ENCODE measurements at places on chromosomes 7 and 10. TPM values are rescaled to one million over a fixed set of nuclear protein-coding genes. Genes with fewer than 3 reads are reported as not detected.

- no peak for DNase-seq
Observed at GRCh38 chr10:78314651-78315050, 281.0 kb downstream of the RPS24 start.

- no peak for DNase-seq
Observed at GRCh38 chr7:16004702-16005101, 318.2 kb upstream of the MEOX2 start.

DNA sequence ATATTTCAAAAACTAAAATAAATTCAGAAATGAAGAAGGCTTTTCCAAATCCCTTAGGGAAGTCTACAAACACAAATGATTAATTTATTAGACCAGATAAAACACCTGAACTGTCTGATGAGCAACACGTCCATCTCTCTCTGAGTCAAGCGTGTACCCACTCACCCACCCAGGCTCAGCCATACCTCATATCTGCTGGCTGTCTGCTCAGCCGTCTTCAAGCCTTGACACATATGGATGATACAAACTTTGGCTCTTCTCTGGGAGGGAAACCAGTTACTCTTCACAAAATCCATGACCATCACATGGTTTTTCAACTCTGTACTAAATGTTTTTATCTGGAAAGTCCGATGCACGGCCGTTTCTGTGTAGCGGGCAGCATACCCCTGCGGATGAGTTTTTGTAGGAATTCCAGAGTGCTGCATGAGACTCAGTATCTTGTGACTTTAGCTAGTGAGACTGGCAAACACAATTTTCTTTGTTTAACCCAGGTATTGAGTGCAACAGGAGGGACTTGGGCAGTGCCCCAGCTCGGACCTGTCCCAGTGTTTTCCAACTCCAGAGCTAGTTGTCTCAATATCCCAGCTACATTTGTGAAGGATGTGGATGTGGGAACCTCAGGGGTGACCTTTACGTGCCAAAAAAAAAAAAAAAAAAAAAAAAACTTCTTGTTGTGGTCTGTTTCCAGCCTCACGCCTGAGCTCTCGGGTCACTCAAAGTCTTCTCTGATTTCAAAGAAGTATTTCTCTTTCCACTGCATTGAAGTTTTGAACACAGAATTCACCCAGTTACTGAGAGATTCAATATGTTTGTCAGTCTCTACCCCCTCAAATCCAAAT, at the start of gene C10orf90:
C10orf90 (minus strand) TSS at position 638 of the 839 bp plus-strand sequence; CDS start at position 425, 213 bp downstream.
- no peak for DNase-seq

DNA sequence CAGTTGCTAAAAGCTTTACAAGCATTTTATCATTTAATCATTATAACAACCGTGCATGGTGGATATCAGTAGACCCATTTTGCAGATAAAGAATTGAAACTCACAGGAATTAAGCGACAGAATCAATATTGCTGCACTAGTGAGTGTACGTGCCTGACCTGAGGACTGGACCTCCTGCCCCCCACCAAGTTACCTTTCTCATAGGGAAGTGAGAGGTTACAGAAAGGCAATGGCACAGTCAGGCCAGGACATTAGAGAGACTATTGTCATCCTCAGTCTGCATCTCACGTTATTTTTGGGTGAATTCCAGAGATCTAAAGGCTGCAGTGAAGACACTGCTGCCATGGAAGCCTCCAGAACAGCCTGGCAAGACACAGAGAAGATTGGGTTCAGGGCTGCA, 80.9 kb downstream of the WDFY4 start:
- no peak for DNase-seq

GRCh38 chr10:71393841-71394475, 2.8 kb upstream of the CDH23 start:
- DNase-seq: no peak

The NKX1-2 gene
- not detected for total RNA-seq

All from fibroblast of the aortic adventitia (primary cell).